ENCODE measurements at places on chromosomes 1 and 21.

- DNase-seq = no peak
Observed at GRCh38 chr1:156676114-156676819, 940 bp downstream of the NES start.

- no peak for DNase-seq
Observed at GRCh38 chr1:21449906-21450305, 10.0 kb downstream of the NBPF3 start.

DNA sequence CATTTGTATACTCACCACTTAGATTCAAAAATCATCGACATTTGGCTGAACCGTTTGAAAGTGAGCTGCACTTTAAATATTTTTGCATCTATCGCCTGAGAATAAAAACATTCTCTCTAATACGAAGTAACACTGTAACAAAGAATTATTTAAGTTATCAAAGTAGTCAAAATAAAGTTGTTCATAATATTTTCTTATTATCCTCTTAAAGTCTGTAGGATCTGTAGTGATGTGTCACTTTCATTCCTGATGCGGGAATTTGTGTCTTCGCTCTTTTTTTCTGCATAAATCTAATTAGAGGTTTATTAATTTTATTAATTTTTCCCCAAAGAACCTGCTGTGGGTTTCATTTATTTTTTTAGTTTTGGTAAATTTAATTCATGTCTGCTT is 74.8 kb downstream of the ETS2 start:
- DNase-seq = no peak

GRCh38 chr1:235500971-235501540 is 3.2 kb downstream of the B3GALNT2 start:
- DNase-seq = no peak

DNA sequence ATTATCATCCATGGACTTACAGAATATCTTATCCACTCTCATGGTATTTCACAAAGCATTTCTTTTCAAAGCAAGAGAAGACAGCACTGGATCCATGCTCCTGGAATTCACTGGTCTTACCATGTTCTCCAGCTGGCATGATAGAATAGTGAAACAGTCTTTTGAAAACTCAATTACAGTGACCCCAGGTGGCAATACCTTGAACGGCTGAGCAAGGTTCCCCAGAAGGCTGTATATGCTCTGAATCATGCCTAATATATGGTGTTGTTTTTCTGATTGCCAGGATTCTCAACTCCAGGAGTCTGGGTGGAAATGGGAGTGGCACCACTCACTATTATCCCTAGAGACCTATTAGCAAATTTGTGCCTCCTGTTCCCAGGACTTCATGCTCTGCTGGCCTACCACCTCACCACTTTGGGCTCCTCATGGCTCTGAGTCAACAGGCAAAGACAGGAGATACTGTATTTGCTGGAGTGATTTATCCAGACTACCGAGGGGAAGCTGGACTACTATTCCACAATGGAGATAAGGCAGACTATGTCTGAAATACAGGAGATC is 87.6 kb downstream of the CATSPERE start:
- no peak for DNase-seq

- DNase-seq = no peak
Observed at GRCh38 chr1:225818229-225818628, 8.3 kb downstream of the EPHX1 start.

DNA sequence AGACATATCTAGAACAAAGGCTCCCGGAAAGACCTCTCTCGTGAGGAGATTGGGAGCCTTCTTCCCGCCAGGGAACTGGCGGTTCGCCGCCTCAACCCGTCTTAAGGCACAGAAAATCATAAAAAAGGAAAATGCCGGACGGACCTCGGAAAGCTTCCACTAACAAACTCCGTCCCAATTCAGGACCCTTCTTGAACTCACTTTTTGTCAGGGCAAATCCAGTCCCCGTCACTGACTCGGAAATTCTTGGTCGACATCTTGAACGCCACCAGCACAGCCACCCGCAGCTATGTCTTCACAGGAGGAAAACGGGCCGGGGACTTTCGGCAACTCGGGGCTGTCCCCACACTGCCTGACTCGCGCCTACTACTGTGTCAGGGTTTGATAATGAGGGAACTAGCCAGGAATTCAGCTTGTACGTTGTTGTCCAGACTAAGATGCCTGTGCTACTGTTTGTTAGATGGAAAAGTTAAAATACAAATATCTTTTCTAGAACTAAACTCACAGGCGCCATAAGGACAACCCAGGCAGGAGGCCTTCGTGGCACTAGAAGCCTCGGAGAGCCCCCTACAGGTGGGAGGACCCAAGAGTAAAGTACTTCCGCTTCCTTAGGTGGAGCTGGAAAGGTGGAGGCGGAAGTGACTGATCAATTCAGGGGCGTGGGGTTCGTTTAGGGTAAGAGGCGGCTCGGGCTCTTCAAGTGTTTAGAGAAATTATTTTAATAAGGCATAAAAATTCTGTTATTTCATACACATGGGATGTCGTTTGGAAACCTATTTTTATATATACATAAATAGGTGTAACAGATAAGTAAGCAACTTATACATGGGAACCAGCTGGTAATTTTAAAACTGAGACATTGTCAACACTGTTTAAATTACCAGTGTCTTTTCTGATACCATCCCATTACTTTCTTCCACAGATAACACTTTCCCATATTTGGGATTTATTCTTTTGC is at the start of gene ZRANB2:
ZRANB2 (minus strand) TSS at position 297 of the 958 bp plus-strand sequence; CDS start at position 257, 40 bp downstream.
- DNase-seq = peak; percentile 96

GRCh38 chr1:51070640-51071039 is 31.4 kb upstream of the C1orf185 start:
- no peak for DNase-seq

- DNase-seq = no peak
Observed at GRCh38 chr1:7356079-7356478, 415.0 kb upstream of the VAMP3 start.

GRCh38 chr1:151479462-151479861 is 20.2 kb upstream of the POGZ start:
- DNase-seq = no peak
